ENCODE measurements at places on chromosomes 13 and 19.

GRCh38 chr13:78701383-78701782, 42.4 kb upstream of the OBI1 start:
- DNase-seq, result no peak

DNA sequence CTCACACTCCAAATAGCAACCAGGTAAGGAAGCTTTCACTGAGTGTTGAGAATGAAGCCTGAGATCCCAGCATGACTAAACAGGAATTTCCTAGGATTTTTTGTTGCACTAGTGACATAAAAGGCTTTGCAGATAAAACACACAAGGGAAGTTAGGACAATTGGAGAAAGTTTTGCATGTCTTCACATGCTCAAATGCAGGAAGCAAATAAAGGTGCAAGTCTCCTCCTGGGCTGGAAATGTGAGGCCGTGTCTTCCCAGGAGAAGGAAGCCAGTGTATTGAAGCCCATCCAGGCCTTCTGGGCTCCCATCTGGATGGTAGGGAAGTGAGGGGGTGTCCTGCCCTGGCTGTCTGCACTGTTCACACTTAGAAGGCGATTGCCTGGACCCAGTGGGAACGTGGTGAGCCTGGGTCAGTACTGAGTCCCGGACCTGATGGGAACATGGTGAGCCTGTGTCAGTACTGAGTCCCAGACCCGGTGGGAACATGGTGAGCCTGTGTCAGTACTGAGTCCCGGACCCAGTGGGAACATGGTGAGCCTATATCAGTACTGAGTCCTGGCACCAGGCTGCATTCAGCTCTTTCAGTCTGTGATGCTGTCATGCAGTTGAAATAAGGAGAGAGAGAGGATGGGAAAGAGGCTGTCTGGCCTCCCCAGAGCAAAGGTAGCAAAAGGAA, 38.7 kb downstream of the SIAH3 start:
- no peak for DNase-seq

GRCh38 chr19:32404933-32405430, 588 bp upstream of the DPY19L3 start:
- DNase-seq, result no peak

- no peak for DNase-seq
These were observed 56.9 kb downstream of the ZNF726 start for GRCh38 chr19:23971598-23971997.

GRCh38 chr19:48271531-48272151, 1.8 kb downstream of the ZNF114 start:
- no peak for DNase-seq

- DNase-seq, result no peak
These were observed 140.5 kb downstream of the SLC7A1 start for GRCh38 chr13:29454931-29455481.

All from amniotic stem cell (primary cell).